ENCODE measurements at places on chromosomes 12 and 14.

- no peak for DNase-seq
Observed at GRCh38 chr12:75662511-75663159, 151.2 kb upstream of the KRR1 start.

DNA sequence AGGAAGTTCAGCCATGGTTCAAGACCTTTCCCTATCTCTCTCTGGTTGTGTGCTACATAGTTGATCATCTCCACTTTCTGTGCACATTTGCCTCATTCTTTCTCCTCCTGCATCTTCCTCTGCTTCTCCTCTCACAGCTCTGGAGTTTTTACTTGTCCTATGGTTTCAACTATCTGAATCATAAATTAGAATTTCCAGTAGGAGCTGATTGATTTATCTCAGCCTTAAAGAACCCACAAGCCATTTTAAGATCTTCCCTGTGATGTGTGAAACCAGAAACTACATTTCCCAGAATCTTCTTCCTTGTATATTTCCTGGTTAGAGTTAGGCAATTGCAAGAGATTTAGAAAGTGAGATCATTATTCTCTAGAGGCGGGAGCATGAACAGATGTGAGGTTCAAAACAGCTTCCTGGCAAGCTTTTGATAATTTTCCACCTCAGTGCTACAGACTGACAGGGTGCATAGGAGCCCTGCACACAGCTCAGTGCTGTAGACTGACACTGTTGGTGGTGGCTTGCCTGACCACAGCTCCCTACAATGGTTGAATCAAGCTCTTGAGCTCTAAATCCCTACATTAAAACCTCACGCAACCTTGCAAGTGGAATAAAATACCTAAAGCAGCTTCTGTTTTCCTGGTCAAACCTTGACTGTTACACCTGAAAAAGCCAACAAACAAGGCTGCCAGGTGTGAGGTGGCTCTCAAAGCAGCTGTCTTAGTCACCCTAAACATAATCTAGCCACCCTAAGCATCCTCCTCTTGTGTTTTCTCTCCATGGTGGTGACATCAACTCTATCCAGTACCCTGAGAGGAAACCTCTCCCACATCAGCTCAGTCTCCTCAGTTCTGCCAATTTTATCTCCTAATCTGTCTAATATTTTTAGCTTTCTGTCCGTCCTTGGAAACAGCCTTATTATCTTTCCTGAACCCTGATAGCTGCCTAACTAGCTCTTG is 21.5 kb upstream of the IFNG start:
- peak; percentile 63 for DNase-seq

- no peak for DNase-seq
Observed at GRCh38 chr14:104211741-104212140, 73.4 kb downstream of the KIF26A start.

DNA sequence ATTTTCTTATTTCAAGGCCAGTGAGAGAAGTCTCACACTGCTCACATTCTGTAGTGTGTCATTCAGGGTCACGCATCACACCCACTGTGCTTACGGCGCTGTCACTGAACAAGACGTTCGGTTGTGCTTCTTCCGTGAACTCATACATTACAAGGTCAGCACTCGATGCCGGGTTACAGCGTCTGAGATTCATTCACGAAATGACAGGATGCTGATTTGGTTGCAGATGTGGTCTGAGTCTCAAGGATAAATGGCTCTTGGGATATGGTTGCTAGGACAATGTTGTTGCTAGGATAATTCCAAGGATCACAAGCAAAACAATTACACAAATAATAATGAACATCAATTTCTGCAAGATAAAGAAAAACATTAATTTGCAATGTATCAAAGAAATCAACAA is 47.4 kb downstream of the STX2 start:
- no peak for DNase-seq

- no peak for DNase-seq
Observed at GRCh38 chr14:102201353-102201738, 61.6 kb downstream of the WDR20 start.

- no peak for DNase-seq
Observed at GRCh38 chr12:29200586-29200985, 51.5 kb downstream of the FAR2 start.

DNA sequence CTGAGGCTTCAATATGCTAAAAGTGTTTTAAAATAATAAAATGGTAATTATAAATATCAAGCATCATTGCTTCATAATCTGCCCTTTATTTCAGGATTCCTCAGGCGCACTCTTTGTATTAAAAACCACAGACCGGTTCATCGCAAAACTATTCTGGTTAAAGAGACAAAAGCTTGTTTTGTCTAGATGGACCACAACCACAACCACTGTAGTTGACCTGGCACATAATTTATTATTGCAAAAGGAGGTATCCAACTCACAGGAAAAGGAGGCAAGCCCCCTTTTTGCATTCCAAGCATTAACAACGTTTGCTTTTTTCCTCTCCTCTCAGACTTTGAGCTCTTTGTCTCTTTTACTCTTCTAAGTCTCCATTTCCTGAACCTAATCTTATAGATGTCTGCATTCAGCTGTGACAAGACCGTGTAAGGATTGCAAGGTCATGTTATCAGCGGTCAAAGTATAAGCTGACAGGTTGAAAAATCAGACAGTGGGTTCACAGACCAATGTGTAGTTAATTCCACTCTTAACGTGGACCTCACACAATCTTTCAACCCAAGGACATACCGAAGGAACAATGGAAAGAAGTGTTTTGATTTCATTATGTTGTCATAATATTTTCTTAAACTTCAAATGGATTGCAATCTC is 1057.6 kb downstream of the GALC start:
- DNase-seq = no peak

DNA sequence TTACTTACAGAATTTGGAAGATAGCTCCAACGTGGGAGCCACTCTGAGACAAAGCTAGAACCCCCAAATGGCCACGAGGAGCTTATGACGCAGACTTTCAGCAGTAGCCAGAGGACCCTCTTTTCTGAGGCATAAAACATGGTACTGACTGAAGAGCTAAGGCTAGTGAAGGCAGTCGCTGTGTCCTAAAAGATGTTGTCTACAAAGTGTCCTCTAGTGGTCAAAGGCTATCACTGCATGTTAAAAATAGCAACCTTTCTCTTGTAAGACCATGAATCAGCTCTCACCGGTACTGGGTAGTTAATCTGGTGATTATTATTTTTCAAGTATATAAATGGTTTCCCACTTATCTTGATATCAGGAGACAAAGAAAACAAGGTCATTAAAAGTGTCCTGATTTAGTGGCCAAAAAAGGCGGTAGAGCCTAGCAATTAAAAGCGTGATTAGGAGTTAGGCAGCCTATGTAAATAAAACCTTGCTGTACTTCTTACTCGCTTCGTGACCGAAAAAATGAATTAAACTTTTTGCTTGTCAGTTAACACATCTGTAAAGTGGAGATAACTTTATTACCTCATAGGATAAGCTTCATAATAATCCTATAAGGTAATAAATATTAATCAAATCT is 47.0 kb upstream of the LGR5 start:
- peak; percentile 8 for DNase-seq

- no peak for DNase-seq
Observed at GRCh38 chr14:103329401-103330347, 4.4 kb upstream of the EIF5 start.

DNA sequence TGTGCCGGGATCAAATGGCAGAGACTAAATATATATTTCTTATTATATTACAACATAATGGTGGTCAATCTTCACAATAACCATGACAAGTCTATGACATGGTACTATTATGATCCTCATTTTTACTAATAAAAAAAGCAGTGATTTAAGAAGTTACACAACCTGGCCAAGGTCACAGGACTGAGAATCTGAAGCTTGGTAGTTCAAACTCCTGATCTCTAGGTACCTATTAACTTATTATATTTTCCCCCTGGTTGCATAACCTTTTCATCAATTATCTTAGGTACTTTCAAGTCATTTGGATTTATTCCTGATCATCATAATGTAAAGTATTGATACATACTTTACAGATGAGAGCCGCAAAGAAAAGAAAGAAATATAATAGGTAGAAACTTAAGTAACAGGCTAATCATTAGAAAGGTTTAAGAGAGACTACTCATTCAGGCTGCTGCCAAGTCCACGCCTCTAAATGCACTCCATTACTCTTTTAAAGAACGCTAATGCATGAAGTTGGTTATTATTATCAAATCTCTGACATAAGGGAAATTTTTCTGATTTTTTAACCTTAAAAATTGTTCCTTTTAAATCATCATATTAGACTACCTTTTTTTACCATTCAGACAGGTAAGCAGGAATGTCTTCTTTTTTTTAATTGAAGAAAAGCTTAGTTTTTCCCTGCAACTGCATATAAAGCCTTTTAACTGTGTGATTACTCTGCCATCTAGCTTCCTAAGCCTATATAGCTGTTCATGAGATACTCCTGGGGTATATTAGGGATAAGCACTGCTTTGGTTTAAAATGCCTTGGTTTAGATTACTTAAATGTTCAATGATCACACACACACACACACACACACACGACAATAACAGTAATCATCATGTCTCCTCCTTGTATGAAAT is 35.6 kb downstream of the RPS29 start:
- DNase-seq = no peak

DNA sequence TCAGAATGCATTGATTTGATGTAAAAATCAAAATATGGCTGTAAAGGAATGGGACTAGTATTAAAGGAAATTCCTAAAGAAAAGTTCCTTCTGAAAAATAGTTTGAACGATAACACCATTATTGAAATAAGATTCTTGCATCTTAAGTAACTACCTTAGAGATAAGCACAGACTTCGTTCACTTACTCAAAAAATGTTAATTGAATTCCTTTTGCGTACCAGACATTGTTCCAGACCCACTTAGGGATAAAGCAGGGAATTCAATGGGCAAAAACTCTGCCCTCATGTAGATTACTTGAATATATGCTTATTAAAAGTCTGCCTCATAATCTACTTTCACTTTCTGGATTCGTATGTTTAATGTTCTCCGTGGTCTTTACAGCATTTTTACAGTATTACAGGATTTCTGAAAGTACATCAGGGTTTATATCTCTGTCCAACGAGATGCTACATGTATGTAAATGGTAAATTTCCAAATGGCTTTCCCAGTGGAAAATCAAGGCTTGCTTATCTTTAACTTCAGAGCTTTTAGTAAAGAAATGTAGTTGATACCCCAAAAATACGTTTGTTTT is 213.7 kb downstream of the GXYLT1 start:
- DNase-seq = no peak

DNA sequence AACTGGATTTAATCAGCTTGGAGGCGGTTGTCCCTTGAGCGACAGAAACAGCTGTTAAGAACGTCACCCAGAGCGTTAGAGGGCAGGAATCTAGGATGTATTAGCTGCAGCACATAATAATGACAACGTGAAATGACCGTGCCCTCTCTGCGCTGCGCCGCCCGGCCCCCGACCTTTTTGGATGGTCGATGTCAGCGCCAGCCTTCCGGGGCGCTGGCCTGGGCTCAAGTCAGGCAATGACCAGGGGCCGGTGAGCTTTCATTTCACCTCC is 427 bp upstream of the TMEM120B start:
- peak; percentile 11 for DNase-seq

DNA sequence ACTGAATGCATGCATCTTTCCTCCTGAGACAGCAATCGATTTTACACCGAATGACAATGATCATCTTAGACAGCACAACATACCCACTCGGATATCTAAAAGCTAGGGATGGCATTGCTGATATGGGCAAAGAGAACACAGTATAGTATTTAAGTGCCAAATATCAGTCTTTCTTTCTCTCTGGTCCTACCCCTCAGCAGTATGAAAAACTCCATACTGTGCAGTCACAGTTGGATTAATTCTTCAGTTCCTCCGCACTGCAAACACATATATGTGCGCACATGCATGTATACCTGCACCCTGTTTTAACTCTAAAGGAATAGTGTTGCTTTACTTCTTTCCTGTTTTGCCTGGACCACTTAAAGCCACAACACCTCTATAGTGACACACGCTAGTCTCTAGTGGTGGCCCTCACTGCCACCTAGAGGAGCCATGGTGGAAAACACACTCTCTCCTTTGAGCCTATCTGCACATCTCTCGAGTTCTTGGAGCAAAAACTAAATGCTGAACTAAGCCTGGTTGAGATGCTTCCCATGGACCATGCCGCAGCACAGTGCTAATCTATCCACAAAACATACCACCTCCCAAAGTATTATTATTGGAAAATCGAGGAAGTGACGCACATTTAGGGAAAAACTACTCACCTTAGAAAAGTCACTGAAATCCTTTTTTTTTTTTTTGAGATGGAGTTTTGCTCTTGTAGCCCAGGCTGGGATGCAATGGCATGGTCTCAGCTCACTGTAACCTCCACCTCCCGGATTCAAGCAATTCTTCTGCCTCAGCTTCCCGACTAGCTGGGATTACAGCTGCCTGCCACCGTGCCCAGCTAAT is 11.9 kb downstream of the TMEM52B start:
- peak; percentile 40 for DNase-seq

DNA sequence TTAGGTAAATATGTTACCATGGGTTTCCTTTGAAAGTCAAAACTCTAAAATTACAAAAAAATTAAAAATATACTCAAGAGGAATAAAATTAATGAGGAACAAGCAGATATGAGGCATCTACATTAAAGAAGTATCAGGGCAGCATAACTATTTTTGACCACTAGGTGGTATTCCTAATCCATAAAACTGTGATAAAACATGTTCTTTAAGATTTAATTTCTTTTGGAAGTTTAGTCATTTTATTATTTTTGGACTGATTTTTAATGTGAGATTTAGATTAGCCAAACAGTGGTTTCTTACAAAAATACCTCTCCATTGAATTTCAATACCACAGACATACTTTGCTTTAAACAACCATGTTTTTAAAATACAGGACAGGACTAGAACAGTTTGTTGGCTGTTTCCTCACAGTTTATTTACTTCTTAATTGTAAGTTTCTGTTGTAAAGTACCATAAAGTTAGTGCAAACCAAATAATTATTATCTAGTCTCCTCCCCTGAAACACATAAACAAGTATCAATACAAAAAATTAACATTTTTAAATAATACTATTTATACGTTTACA is 49.8 kb downstream of the NTS start:
- no peak for DNase-seq

DNA sequence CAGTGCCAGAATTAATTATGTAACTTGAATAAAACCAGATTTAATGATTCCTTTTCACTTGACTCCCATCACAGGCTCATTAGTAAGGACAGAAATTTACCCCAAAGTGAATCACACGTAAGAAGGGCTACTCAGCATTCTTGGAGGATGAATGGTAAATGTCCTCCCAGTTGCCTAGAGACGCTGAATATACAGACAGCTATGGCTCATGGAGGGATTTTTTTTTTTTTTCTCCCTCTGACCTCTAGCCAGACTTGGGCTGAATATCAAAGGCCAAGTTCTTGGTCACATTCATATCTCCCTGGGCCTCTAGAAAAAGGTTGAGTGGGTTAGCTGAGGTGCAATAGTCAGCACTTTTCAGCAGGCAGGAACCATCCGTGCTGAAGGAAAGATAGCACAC is 77.5 kb downstream of the PHLDA1 start:
- DNase-seq = no peak

DNA sequence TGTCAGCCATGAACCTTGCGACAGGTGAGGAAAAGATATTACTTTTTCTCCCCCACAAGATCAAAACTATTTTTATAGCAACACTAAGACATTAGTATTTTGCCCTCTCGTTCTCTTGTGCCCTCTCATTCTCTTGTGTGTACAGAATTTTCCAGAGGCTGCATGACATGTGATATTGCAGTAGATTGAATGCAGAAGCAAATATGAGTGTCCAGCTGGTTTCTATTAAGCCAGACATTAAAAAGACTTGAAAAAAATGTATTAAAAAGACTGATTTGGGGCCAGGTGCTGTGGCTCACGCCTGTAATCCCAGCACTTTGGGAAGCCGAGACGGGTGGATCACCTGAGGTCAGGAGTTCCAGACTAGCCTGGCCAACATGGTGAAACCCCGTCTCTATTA is 63.7 kb upstream of the ZFP36L1 start:
- DNase-seq = no peak

GRCh38 chr12:68978678-68979077 is 45.7 kb upstream of the CPM start:
- DNase-seq = no peak
